Stimulated activated CD8-positive, alpha-beta memory T cell treated with anti-CD3 and anti-CD28 coated beads, Interleukin-12 subunit alpha, Interleukin-12 subunit beta, amount 100 ng/mL, for 4 hours (primary cell): ENCODE measurements at places on chromosomes 13 and 19.

DNA sequence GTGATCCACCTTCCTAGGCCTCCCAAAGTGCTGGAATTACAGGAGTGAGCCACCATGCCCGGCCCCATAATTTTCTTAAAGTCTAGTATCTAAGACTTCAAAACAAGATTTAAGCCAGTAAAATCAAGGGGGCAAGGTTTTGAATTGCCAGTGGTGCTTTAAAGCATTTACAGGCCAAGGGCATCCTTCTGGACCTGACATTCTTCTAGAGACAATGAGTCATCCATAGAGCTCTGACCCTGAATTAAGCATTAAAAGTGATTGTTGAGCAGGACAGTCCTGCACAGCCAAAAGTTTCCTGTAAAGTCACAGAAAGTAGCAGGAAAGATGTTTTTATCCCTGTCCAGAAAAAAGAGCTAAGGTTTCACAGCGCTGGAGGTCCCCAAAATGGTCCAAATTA, 50.9 kb upstream of the ATP12A start:
- no peak for DNase-seq

- no peak for DNase-seq
These were observed 269.4 kb upstream of the NBEA start for GRCh38 chr13:34672631-34673030.

DNA sequence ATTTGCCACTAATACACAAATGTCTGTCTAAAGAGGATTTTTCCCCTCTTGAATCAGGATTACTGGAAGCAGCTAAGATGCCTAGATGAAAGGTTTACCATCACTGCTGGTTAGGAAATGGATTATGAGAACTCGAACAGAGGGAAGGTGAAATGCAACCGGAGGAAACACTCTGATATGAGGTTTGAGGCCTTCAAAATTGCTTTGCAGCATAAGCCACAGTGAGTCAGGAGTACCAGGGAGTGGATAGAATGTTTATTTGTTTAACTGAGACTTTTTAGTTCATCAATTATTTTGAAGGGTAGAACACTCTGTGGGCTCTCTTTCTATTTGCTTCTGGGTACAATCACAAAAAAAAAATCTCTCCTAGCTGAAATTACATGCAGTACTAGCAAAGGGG, 18.1 kb downstream of the CDADC1 start:
- DNase-seq: no peak

- DNase-seq: no peak
These were observed 259.9 kb downstream of the TBC1D4 start for GRCh38 chr13:75222031-75222430.

GRCh38 chr19:32352241-32352630, 6.8 kb downstream of the ZNF507 start:
- no peak for DNase-seq

DNA sequence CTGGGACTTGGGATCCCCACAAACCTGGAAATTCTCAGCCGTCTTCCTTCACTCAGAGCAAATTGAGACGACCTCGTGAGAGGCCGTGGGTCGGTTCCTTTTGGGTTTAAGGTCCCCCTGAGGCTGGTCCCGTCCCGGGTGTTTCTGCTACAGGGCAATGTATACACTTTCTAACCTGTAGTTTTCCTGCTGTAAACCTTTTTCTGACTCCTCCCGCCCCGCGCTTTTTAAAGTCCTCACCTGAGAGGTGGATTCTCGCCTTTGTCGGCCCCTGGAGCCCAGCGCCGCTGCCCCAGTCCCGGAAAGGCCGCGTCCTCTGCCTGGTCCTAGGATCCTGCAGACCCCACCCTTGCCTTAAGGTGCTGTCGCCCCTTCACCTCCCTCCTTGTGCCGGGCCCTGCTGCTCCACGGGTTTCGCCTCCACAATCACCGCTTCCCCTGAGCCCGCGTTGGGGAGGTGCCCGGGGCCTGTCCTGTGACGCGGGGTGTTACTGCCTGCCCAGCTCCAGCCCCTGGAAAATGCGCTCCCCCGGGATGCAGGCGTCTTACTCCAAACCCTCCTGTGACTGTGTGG, 391 bp downstream of the ZNF761 start:
- DNase-seq: no peak

GRCh38 chr19:34500656-34501120, 19.1 kb downstream of the WTIP start:
- DNase-seq: no peak

DNA sequence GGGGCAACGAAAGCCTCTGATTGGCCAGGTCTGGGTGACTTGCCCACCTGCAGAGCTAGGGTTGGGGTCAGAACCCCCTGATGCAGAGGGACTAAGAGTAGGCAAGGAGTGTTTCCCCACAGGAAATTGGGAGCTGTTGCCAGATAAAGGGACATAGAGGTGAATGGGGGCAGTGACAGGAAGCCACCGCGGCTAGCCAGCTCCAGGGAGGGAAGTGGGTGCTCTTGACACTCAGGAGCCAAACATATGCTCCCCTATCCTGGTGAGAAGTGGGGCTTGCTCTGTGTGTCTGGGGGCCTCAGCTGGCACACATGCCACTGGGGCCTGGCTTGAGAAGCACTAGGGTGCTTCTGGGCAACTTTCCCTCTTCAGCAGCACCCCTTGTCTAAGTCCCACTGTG, 26.0 kb downstream of the WDR88 start:
- no peak for DNase-seq

- DNase-seq: no peak
These were observed 5.6 kb downstream of the KLK2 start for GRCh38 chr19:50878851-50879250.

- DNase-seq: no peak
These were observed 27.8 kb upstream of the TDRD3 start for GRCh38 chr13:60369242-60369641.

DNA sequence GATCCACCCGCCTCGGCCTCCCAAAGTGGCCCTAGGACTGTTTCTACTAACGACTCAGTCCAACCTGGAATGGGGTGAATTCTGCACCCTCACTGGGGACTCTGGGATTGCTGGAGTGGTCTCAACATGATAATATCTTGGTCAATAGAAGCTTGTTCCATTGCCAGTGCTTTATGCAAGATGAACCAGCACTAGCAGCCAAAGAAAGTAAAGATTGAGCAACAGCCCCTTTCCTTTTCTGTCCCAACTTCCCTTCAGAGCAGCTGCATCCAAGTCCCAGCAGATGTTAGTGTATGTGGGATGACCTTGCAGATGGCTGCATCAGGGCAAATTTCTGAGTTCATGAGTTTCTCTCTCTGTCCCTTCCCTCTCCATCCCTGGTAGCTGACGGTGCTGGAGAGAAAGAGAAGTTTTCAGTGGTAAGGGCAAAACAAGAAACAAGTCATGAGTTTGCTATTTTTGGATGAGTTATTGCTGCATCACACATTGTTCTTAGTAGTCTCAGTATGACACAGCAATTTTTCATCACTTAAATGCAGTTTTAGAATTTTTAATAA, 183.6 kb upstream of the EDNRB start:
- DNase-seq: no peak

DNA sequence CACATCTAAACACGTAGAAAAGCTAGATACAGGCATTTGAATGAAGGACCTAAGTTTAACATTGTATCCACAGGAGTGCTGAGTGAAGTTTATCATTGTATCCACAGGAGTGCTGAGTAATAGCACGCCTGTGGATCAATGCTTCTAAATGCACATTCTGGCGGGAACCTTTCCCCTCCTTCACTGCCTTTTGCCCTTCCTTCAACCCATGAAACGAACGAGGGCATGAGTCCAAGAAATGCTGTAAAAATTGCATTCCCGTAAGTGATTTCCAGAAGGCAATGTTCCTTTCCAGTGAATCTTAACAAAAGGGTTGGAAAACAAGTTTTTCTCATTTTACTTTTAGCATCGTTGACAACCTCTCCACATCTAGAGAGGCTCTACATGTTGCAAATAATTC, 88.1 kb downstream of the ZDHHC20 start:
- no peak for DNase-seq

- no peak for DNase-seq
These were observed 5.5 kb downstream of the MAB21L1 start for GRCh38 chr13:35470671-35471661.

- no peak for DNase-seq
These were observed 61.2 kb upstream of the WDFY2 start for GRCh38 chr13:51523082-51523518.

- DNase-seq: no peak
These were observed 199.4 kb downstream of the USP12 start for GRCh38 chr13:26971990-26972887.

- DNase-seq: no peak
These were observed 1315.4 kb downstream of the SLITRK1 start for GRCh38 chr13:82566864-82567263.

DNA sequence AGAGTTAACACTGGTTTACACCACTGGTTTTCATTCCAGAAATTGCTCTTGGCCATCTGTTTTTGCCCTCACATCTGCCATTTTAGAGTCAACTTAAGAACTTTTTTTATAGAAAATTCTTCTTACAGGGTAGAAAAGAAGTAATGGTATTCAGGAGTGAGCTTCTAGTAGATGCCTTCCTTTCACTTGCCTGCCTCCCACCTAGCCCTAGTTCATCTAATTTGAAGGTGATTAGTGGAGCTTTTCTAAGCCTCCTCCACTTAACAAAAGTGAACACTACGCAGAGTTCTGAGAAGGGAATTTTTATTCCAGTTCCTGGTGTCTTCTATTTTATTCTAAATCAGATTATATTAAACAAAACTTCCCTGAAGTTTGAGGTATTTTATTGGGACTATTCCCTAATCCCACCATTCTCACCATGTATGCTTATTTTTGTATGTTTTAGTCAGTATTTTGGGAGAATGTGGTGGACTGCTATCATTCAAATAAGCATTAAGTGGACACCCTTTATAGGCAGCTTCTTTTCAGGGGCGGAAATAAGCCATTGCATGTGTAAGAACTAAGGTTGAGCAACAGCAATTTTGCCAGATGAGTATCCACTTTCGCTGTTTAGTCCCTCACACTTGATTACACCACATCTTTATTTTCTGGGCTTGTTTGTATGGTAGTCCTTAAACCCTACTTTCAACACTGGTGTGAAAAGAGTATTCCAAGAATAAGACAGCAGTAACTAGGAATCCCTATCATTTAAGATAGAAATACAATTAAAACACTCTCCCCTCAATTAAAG, 156.9 kb downstream of the ENOX1 start:
- no peak for DNase-seq

DNA sequence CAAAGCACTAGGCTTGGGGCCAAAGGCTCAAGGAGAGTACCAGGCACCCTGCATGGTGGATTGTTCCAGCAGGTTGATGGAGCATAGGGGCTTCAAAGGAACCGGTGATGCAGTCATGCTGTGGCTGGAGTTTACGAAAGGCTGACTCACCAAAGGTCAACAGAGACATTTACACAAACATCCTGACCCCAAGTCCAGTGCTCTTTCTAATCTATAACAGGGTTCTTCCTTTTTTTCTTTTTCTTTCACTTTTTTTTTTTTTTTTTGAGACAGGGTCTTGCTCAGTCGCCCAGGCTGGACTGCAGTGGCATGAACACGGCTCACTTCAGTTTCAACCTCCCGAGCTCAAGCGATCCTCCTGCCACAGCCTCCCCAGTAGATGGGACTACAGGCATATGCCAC, 35.6 kb upstream of the TPTE2 start:
- DNase-seq: no peak
